Caco-2 (cell line): ENCODE measurements at places on chromosomes 11 and 22. TPM values are rescaled to one million over a fixed set of nuclear protein-coding genes. Genes with fewer than 3 reads are reported as not detected.

DNA sequence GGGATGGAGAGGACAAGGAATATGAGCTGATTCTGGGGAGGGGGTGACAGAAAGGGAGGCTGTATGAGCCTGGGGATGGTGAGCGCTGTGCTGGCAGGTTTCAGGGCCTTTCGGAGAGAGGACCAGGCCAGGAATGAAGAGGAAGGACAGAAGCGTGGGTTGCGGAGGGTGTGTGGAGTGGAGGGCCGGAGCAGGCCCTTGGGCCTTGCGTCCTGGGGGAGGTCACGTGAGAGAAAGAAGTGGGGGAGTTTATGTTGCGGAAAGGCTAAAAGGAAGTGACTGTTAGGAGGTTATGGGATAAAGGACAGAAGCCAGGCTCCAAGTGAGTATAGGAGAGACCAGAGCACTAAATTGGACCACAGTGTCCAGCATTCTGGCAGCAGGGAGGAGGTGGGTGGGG lies 17.5 kb downstream of the BCR start:
- DNase-seq, result no peak

DNA sequence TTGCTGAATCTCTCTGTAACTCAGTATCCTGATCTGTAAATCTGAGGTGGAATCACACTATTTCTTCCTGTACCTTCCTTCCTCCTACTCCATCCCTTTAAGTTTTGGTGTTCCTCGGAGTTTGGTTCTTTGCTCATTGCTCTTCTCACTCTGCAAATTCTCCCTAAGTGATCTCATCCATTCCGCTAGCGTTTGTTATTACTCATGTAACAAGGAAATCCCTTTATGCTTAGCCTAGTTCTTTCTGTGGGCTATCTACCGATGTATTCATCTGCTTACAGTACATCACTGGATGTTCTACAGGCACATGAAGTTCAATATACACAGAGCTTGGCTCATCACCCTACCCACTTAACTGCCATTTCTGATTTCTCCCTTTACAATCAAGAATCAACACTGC lies 1.6 kb upstream of the CEP295 start:
- DNase-seq, result no peak

DNA sequence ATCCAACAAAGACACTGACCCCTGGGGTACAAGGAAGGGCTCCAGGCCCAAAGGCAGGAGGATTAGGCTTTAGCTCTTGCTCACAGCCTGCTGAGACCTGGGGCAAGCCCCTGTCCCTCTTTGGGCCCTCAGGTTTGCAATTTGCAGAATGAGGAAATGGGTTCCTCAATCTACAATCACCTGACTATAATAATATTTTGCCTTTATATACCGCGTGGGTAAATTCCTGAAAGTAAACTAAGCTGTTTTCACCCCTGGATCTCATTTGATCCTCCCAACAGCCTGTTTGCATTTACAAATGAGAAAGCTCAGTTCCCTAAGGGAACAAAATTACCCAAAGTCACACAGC lies 797 bp downstream of the STARD10 start:
- no peak for DNase-seq

Gene MRPL21
- 179 and 195 TPM in 2 replicates for total RNA-seq

Gene KCNQ1
- total RNA-seq, result 0.72 and 1.0 TPM in 2 replicates

GRCh38 chr11:122628810-122629555 lies 26.5 kb upstream of the UBASH3B start:
- DNase-seq, result peak; percentile 82

- no peak for DNase-seq
These were observed 43.4 kb downstream of the GRIK4 start for GRCh38 chr11:120554766-120555432.

Gene ROBO4
- total RNA-seq, result not detected in 2 replicates

Gene OR52I1
- not detected in 2 replicates for total RNA-seq

Gene NCAM1
- 0.95 and 1.1 TPM in 2 replicates for total RNA-seq

DNA sequence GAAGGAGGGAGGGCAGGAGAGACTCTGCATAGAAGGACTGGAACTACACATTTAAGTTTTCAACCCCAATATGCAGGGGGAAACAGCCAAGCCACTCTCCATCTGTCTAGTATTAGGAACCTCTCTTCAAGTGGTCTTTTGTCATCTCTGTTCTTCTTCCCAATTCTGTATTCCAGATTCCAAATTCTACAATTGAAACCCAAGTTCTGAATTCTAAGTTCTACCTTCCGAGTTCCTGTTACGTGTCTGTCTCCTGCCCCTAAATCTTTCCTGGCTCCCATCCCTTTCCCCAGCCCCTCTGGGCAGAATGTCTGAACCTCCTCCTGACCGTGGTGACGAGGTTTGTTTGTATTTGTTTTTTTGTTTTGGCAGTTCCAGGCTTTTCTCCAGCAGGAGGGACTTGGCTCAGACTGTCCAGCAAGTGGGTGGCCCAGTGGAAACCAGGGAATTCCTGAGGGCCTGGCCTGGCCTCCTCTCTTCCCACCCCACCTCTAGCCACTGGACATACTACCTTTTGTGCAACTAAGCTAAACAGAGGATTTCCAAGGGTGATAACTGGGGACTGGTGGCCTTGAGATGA lies 1.6 kb upstream of the THOC5 start:
- no peak for DNase-seq

DNA sequence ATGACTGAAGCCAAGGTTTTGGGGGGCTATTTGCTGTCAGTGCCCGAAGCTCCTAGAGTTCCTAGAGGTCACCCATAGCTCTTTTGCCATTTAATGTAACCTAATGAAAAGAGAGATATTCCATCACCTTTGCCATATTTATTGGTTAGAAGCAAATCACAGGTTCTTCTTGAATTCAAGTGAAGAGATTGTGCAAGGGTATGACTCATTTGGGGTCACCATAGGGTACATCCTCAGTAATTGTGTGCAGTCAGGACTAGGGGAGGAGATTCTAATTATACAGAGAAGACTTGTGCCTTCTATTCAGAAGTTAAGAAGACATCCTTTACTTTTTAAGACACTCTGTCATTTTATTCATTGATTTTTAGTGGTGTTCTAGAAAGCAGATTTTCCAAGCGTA lies 6.9 kb upstream of the PRAME start:
- no peak for DNase-seq

DNA sequence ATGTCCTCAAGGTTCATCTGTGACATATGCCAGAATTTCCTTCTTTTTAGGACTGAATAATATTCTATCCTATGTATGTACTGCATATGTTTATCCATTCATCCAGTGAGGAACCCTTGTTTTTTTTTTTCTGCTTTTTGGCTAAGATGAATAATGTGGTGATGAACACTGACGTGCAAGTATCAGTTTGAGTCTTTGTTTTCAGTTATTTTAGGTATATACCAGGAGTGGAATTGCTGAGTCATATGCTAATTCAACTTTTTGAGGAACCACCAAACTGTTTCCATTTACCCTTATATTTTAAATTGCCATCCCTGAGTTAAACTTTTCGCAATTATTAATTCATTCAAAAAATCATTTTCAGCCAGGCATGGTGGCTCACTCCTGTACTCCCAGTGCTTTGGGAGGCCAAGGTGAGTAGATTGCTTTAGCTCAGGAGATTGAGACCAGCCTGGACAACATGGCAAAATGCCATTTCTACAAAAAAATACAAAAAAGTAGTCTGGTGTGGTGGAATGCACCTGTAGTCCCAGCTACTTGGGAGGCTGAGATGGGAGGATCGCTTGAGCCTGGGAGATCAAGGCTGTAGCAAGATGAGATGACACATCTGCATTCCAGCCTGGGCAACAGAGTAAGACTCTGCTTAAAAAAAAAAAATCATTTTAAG lies 64.2 kb downstream of the MICAL2 start:
- no peak for DNase-seq

DNA sequence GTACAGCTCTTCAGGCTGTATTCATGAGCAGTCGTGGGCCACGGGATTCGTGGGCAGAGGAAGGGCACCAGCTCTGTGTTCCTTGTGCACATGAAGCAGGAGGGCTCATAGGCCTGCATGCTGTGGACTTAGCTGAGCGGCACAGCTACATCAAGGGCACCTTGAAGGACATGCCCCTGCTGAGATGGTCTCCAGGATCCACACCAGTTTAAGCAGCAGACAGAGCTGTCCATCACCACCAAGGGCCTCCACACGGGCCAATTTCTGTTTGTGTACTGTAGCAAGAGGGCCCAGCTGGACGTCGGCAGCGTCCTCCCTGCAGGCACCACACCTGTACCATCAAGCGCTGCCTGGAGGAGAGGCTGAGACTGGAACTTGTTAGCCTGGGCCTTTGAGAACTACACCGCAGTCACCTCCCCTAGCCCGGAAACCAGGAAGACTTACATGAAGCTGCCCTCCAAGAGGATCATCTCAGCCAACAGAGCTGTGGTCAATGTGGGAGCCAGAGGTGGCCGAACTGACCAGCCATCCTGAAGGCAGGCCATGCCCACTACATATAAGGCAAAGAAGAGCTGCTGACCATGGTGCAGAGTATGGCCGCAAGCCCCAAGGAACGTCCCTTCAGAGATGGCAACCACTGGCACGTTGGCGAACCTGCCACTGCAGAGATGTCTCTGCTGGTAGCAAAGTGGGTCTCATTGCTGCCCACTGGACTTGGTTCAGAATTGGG lies 32.7 kb upstream of the GNB1L start:
- no peak for DNase-seq

Gene C11orf42
- not detected in 2 replicates for total RNA-seq

Gene RRM1
- total RNA-seq, result 136 and 152 TPM in 2 replicates

Gene YPEL4
- total RNA-seq, result 0.32 TPM in 1 of 2 replicates, not detected in the other

DNA sequence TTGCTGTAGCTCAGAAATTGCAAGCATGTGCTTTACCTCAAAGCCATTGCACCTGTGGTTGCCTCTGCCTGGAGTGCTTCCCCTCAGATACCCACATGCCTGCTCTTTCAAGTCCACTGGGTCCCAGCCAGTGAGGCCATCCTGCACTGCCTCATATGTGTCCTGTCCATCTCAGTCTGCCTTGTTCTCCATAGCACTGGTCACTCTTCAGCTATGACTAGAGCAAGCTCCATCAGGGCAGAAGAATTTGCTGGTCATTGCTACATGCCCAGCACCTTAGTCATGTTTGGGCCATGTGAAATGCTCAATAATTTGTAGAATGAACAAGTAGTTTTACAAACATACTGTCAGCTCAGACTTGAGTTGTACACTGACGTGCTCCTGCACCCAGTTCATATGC lies 64.4 kb upstream of the HORMAD2 start:
- DNase-seq, result no peak

GRCh38 chr11:116689413-116690127 lies 83.2 kb downstream of the BUD13 start:
- peak; percentile 32 for DNase-seq

DNA sequence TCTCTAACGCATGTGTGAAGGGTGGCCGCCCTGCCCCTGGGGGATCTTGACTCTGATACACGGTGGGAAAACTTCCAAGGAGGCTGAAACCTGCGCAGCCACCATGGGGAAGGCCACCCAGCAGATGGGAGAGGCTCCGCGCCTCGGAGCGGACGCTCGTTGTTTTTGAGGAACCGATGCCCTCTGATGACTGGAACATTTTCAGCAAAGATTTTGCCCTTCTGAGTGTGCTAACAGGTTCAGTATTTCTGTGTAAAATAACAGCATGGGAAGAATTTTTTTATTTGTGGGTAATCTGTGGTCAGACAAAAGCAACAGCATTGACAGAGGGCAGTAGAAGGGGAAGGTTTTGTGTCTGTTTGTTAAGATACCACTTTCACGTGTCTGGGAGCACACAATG lies 16.7 kb downstream of the MB start:
- DNase-seq, result no peak

Gene CCDC73
- not detected in 2 replicates for total RNA-seq

GRCh38 chr11:87463486-87464102 lies 425.9 kb downstream of the TMEM135 start:
- DNase-seq, result peak; percentile 66

Gene HTR3A
- not detected in 2 replicates for total RNA-seq

DNA sequence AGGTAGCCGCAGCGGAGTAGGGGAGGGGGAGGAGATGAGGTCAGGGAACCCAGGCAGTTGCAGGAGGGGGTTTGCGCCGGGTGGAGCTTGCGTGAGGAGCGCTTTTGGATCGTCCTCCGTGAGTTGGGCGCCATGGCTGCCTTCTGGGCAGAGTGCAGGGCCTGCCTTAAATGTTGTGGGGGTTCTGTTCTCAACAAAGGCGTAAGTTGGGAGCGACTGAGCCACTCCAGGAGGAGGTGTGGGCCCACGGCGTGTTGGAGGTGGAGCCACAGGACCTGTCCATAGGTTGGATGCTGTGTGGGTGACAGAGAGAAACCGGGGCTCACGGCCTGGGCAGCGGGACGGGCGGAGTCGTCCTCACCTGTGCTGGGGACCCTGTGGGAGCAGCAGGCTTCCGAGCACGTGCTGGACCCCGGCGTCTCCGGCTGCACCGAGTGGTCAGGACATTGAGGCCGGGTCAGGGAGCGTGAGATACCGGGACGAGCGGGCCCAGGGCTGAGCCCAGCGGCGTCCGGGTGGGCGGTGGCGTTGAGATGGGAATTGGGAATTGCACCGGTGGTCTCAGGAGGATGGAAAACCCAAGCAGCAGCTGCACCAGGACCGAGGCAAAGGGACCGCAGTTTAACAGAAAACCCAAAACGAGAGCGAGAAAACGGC lies 977 bp upstream of the PGGHG start:
- DNase-seq, result peak; percentile 51

GRCh38 chr11:46296528-46297448 lies 19.3 kb downstream of the CREB3L1 start:
- peak; percentile 87 for DNase-seq

Gene SAA4
- not detected in 2 replicates for total RNA-seq

DNA sequence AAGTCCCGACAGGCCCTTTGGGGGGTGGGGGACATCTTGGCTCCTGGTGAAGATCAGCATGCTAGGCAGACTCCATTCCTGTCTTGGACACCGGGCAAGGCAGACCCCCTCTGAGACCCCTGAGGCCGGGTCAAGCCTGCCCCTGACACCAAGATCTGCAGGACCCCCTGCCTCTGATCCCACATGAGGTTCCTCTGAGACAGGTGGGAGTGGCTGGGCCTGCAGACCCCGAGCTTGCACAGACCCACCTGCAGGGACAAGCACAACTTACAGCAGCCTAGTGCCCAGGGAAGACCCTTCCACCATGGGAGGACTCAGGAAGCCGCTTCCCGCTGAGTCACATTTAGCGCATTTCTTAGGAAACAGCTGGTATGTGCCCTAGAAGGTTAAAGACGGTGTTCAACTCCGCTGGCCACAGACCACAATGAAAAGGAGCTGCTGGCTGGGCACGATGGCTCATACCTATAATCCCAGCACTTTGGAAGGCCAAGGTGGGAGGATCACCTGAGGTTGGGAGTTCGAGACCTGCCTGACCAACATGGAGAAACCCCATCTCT lies 15.5 kb downstream of the ARVCF start:
- no peak for DNase-seq

Gene SLC22A12
- not detected in 2 replicates for total RNA-seq

GRCh38 chr11:13314676-13315394 lies 37.2 kb downstream of the BMAL1 start:
- no peak for DNase-seq

DNA sequence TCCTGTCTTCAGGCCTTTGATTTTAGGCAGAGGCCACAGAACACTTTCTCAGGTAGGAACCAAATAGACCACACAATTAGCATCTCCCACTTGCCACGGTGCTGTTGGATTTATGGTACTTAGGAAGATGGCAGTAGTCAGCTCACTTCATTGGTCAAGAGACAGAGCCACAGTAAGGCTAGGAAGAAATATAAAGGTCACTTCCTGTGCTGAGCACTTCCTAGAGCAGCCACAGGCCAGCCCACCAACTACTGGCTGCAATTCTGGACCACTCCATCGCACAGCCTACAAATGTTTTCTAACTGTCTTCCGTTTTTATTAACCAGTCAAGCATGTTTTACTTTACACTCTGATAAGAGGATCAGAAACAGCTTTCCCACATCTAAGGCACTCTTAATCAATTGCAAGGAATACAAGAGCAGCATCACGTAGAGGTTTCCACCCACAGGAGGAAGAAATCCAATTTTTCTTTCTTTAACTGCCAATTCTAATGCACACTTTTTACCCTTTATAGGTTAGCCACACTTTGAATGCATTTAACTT lies 54.7 kb downstream of the ABTB2 start:
- no peak for DNase-seq

- DNase-seq, result no peak
These were observed 30.3 kb downstream of the ELF5 start for GRCh38 chr11:34483106-34483874.
